ENCODE measurements at places on chromosomes 7 and 10. TPM values are rescaled to one million over a fixed set of nuclear protein-coding genes. Genes with fewer than 3 reads are reported as not detected.

The GFRA1 gene
- not detected for total RNA-seq

The SMKR1 gene
- 1.3 TPM for total RNA-seq

The TAS2R41 gene
- total RNA-seq: not detected

The PTPN20 gene
- total RNA-seq: 2.4 TPM

The NOS3 gene
- total RNA-seq: 15.8 TPM

The TMEM176B gene
- total RNA-seq: 0.61 TPM

The STEAP1 gene
- total RNA-seq: not detected

DNA sequence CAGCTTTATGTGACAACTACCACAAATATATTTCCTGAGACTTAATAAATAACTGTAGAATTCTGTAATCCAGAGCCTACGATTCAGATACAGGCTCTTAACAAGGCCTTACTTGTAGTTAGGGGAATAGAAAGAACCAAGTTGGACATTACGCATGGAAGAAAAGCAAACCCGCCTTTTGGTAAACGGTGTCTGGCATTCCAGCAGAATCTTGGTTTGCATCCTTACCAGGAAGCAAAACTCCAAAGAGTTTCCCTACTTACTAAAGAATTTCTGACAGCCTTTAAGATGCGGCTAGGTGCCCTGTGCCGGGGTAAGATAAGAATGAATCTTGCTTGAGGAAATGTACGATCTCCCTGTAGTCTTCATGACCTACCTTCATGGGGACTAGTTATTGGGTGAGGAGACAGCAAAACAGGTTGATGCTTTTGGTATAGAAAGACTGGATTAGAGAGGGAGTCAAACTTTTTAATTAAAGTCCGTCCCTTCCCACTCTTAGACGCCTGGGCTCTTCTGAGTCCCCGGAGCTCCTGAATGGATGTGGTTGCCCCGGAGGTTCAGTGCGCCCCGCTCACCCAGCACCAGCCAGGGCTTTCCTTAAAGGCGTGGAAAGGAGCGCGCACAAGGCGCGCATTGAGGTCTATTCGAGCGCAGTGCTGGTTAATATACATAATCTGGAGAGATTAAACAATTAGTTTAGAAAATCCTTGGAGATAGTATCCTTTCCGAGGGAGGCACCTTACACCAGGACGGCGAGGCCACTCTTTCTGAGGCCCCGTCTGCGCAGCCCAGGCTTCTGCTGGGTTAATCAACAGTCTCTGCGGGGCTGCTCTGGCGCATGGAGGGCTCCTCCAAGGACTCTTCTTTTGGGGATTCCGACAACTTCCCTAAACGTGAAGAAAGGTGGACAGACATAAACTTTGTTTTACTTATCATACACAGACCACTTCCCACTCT lies 11.5 kb downstream of the PTF1A start:
- H3K27me3 ChIP-seq: peaks cover 65% of the 10 kb centered on the region
- no peak overlapping the region for H3K27ac ChIP-seq
- H3K4me3 ChIP-seq: no peak overlapping the region
- peaks cover 4% of the 10 kb centered on the region for H3K4me1 ChIP-seq

GRCh38 chr10:65367706-65368105 lies 1558.1 kb upstream of the LRRTM3 start:
- no peak overlapping the region for H3K27ac ChIP-seq
- no peaks in the 10 kb centered on the region for H3K4me1 ChIP-seq
- H3K4me3 ChIP-seq: no peak overlapping the region
- H3K36me3 ChIP-seq: no peaks in the 10 kb centered on the region

GRCh38 chr7:47528471-47528870 lies 53.4 kb downstream of the TNS3 start:
- DNase-seq: no peak
- no peaks in the 10 kb centered on the region for H3K27me3 ChIP-seq
- H3K36me3 ChIP-seq: no peaks in the 10 kb centered on the region
- no peak overlapping the region for H3K27ac ChIP-seq
- no peaks in the 10 kb centered on the region for H3K4me1 ChIP-seq
- H3K4me3 ChIP-seq: no peak overlapping the region

- H3K36me3 ChIP-seq: no peaks in the 10 kb centered on the region
- H3K4me3 ChIP-seq: no peak overlapping the region
- no peaks in the 10 kb centered on the region for H3K4me1 ChIP-seq
- no peaks in the 10 kb centered on the region for H3K27me3 ChIP-seq
- no peak for DNase-seq
Measured at GRCh38 chr10:19451356-19451755, 364.9 kb upstream of the PLXDC2 start.

GRCh38 chr7:63899691-63900393 lies 98.8 kb upstream of the ZNF722 start:
- H3K27me3 ChIP-seq: no peaks in the 10 kb centered on the region
- H3K4me3 ChIP-seq: peak overlapping the region; percentile 99
- peak; percentile 79 for DNase-seq
- peaks cover 7% of the 10 kb centered on the region for H3K4me1 ChIP-seq
- peak overlapping the region; percentile 88 for H3K27ac ChIP-seq

DNA sequence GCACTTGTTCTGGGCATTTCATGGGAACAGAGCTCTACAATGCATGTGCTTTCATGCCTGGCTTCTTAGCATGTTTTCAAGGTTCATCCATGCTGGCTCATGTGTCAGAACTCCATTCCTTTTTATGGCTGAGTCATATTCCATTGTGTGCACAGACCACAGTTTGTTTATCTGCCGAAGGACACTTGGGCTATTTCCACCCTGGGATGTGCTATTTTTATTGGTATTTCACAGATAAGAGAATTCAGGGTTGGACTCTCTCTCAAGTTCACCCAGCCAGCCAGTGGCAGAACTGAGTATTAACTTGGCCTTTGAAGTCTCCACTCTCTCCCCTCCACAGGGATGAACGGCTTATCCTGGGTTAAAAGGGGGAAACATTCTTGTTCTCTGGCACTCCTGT lies 190.7 kb upstream of the GPR26 start:
- H3K27me3 ChIP-seq: peaks cover 10% of the 10 kb centered on the region
- no peak overlapping the region for H3K4me3 ChIP-seq
- H3K36me3 ChIP-seq: no peaks in the 10 kb centered on the region
- no peak overlapping the region for H3K27ac ChIP-seq

- no peaks in the 10 kb centered on the region for H3K4me1 ChIP-seq
- H3K27me3 ChIP-seq: no peaks in the 10 kb centered on the region
- no peak overlapping the region for H3K4me3 ChIP-seq
- H3K27ac ChIP-seq: no peak overlapping the region
- DNase-seq: no peak
- H3K36me3 ChIP-seq: no peaks in the 10 kb centered on the region
Measured at GRCh38 chr10:36051500-36051991, 409.4 kb upstream of the FZD8 start.

DNA sequence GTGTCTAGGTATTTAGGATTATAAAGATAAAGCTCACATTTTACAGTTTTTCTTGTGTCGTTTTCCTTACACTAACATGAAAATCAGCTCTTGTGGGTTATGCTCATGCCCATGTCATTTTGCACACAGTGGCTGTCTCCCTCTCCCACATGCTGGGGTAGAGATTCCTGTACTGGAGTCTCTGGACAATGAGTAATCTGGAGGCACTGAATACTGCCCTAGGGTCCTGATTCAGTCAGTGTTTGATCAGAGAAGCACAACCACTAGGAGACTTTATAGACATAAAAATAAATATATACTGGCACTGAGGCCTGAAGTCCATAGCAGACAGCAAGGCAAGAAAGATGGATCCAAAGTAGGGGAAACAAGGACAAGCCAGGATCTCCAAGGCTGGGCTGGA lies 1008.8 kb downstream of the KCNMA1 start:
- no peak overlapping the region for H3K27ac ChIP-seq
- no peaks in the 10 kb centered on the region for H3K36me3 ChIP-seq
- H3K4me1 ChIP-seq: no peaks in the 10 kb centered on the region
- DNase-seq: no peak

DNA sequence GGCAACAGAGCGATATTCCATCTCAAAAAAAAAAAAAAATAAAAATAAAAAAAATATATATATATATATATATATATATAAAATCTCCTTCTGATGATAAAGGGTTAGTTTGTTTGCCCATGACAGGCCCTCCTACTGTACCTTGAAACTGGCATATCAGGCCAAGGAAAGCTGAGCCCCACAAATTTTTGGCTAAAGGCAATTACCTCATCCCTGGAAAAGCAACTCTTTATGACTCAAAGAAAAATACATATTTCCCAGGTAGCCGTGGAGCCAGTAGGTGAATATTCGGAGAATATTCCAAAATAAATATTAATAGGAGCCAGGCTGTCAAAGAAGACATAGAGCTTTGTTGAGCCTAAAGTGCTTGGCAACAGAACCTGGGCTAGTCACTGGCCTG lies 245.1 kb downstream of the GALNT17 start:
- H3K36me3 ChIP-seq: no peaks in the 10 kb centered on the region
- no peaks in the 10 kb centered on the region for H3K27me3 ChIP-seq
- DNase-seq: no peak
- H3K27ac ChIP-seq: no peak overlapping the region

- DNase-seq: no peak
- H3K4me1 ChIP-seq: no peaks in the 10 kb centered on the region
- H3K4me3 ChIP-seq: no peak overlapping the region
- no peaks in the 10 kb centered on the region for H3K36me3 ChIP-seq
- H3K27ac ChIP-seq: no peak overlapping the region
Measured at GRCh38 chr7:64625114-64626082, 40.5 kb upstream of the ZNF107 start.

DNA sequence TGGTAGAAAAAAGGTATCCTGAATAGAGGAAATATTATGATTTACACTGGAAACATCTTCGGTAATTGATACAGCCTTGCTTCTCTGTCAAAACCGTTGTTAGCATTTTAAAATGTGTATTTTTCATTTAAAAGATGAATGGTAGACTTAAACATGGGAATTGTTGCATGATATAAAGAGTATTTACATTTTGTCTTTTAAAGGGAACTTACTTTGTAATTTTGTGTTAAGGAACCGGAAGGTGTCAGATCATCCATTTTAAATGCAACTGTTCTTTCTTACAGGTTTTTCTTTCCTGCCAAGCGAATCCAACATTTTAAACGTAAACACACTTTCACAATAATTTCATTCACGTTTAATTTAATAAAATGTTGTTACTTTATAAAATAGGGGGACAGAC lies 1.8 kb upstream of the IGF2BP3 start:
- H3K27ac ChIP-seq: no peak overlapping the region
- H3K36me3 ChIP-seq: peaks cover 1% of the 10 kb centered on the region
- H3K4me3 ChIP-seq: peak overlapping the region; percentile 20
- H3K27me3 ChIP-seq: peaks cover 77% of the 10 kb centered on the region
- DNase-seq: no peak
- peaks cover 37% of the 10 kb centered on the region for H3K4me1 ChIP-seq

- no peak overlapping the region for H3K27ac ChIP-seq
- H3K27me3 ChIP-seq: no peaks in the 10 kb centered on the region
- H3K4me1 ChIP-seq: no peaks in the 10 kb centered on the region
Measured at GRCh38 chr7:84799106-84799505, 387.8 kb downstream of the SEMA3D start.

DNA sequence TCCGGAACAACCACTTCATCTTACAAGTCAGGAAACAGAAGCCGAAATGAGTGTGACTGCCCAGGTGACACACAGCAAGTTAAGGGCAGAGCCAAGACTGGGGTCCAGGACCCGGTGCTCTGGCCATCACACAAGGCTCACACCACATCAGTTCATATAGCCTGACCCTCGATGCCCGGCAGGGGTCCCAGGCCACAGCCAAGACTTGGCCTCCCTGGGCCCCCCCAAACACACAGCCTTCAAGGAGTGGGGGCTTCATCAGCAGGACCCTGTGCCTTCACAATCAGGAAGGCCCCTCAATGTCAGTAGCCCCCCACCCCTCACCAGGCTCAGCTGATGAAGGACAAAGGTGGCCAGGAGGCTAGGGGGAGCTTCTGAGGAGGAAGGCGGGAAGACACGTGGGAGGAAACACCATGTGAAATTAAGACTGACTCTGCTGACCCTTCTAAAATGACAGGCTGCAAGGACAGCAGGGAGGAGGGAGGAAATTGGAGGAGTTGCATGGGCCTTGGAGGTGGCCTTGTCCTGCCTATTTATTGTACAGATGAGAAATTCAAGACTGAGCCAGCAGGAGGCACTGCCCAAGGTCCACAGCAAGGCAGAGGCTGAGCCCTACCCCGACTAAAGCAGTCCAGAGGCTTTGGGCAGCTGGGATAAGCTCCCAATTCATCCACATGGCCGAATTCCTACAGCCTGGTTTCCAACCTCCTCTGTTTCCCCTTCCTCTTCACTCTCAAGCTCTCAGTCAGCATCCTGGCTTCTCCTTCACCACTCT lies 216.1 kb upstream of the ZMIZ1 start:
- H3K4me3 ChIP-seq: no peak overlapping the region
- no peak for DNase-seq
- no peak overlapping the region for H3K27ac ChIP-seq
- H3K27me3 ChIP-seq: no peaks in the 10 kb centered on the region

DNA sequence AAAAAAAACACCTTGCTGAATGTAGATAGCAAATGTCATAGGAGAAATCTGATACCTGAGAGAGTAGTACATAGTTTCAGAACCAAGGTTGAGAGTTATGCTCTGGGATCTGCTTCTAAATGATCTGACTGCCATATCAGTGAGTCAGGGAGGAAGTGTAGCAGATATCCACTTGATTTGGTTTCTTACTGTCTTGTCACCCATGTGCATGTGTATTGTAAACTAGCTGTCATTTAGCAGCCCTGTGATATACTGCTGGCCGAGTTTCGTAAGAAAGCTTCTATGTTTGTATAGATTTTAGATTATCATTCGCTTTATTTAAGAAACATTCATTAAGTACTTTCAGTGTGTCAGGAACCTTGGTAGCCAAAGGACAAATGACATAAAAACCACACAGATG lies 42.0 kb downstream of the SP4 start:
- peaks cover 57% of the 10 kb centered on the region for H3K36me3 ChIP-seq
- no peak for DNase-seq
- H3K4me1 ChIP-seq: peaks cover 4% of the 10 kb centered on the region
- no peak overlapping the region for H3K4me3 ChIP-seq
- H3K27ac ChIP-seq: no peak overlapping the region
- H3K27me3 ChIP-seq: no peaks in the 10 kb centered on the region

DNA sequence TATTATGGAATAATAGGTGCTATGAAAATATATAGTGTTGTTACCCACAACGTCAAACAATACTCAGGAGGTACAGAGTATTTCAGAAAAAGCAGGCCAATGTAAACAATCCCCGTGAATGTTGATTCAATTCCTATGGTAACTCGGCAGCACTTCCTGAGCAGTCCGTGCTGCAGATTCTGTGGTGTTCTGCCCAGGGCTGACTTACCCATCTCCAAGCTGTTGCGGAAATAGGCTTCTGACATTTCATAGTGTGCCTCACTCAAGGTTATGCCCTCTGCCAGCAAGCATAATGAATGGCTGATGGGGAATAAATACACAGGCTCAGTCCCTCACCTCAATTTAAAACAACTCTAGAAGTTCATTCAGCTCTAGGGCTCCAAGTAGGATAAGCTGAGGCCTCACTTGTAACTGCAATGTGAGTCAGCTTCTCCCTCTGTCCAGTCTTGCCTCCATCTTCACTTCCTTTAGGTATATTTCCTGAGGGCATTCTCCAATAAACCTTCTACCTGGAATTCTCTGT lies 177.6 kb downstream of the GNAI1 start:
- no peak for DNase-seq
- H3K4me1 ChIP-seq: peaks cover 2% of the 10 kb centered on the region
- H3K36me3 ChIP-seq: no peaks in the 10 kb centered on the region

- no peak overlapping the region for H3K4me3 ChIP-seq
- H3K4me1 ChIP-seq: peaks cover 8% of the 10 kb centered on the region
- peaks cover 25% of the 10 kb centered on the region for H3K27me3 ChIP-seq
- no peak overlapping the region for H3K27ac ChIP-seq
Measured at GRCh38 chr10:103751667-103752290, 103.6 kb downstream of the SH3PXD2A start.
